CD14-positive monocyte (primary cell): ENCODE measurements at places on chromosomes 2 and 18.

- DNase-seq, result no peak
Measured at GRCh38 chr2:198795419-198795818, 662.3 kb downstream of the SATB2 start.

DNA sequence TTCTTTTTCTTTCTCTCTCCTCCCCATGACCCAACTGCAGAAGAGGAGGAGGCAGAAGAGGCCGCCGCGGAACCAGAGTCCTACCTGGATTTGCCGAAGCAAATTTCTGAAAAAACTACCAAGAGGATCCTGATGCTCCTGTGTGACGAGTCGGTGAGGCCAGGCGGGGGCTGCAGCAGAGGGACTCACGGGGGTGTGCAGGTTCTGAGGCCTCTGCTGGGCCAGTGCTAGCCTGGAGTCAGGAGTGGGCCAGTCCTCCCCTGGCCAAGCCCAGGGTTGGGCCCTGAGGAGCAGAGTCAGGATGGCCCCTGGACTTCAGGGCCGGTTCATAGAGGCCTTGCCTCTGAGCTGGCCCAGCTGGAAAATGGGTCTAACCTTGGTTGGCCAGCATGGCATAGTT is 29.3 kb downstream of the OTOF start:
- DNase-seq, result no peak

- no peak for DNase-seq
Measured at GRCh38 chr2:33581872-33582271, 17.2 kb downstream of the FAM98A start.

- DNase-seq, result no peak
Measured at GRCh38 chr2:20623241-20623640, 27.7 kb downstream of the HS1BP3 start.

- peak; percentile 66 for DNase-seq
Measured at GRCh38 chr2:111122631-111123421, 2.1 kb downstream of the BCL2L11 start.

DNA sequence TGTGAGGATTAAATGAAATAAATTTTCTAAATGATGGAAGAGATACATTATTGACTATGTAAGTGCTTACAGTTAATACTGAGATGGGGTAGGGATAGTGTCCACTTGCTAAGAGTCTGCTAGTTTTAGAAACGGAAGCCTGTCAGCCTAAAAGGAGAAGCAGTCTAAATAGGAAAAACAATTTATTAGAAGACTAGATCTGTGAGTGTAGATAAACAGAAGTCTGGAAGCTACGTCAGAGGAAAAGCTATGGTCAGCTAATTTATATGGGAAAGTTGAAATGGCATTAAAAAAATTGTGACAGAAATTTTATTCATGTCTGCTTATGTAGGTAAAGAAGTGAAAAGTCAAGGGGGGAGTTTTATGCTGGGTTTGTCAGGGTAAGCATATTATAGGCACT is 1338.4 kb upstream of the CHAC2 start:
- DNase-seq, result no peak

DNA sequence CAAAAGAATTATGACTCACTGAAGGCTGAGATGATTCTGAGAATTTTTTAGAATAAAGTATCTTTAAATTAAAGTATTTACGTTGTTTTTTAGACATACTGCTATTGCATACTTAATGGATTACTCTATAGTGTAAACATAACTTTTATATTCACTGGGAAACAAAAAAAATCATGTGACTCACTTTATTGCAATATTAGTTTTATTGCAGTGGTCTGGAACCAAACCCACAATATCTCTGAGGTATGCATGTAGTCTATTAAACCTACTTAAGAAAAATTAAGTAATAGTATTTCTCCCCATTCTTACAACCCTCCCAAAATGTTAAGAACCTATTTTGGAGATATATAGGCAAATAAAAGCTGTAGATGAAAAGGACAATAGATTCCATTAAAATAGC is 142.9 kb upstream of the ZNF521 start:
- no peak for DNase-seq

DNA sequence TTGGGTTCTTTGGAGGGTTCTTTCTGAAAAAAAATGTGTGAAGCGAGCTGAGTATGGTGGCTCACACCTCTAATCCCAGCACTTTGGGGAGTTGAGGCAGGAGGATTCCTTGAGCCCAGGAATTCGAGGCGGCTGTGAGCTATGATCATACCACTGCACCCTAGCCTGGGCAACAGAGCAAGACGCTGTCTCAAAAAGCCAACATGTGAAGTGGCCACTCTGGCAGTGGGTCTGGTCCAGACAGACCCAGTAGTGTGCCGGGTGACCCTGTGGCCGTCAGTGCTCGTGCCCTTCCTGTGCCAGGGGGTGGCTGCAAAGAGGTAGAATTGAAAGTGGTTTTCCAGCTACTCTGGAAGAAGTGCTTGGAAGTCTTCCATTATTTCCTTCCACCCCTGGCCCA is 11.6 kb downstream of the KLF11 start:
- no peak for DNase-seq
